Activated CD8-positive, alpha-beta memory T cell treated with anti-CD3 and anti-CD28 coated beads for 48 hours (primary cell): ENCODE measurements at places on chromosomes 4 and X.

DNA sequence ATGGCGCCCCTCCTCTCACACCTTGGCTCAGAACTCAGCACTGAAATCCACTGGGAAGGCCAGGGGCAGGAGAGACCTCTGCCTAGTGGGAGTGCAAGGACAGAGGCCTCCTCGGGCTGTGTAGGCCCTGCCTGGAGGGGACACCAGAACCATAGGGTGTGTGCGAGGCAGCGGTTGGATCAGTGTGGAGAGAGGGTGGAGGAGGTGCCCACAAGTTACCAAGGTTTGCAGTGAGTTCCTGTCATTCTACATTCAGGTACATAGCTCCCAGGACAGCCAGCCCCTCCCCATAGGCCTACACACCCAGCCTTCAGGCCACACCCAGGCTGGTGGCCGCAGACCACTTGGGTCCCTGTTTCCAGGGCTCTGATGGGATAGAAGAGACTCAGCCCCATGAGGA lies 19.2 kb upstream of the SPON2 start:
- no peak for DNase-seq

DNA sequence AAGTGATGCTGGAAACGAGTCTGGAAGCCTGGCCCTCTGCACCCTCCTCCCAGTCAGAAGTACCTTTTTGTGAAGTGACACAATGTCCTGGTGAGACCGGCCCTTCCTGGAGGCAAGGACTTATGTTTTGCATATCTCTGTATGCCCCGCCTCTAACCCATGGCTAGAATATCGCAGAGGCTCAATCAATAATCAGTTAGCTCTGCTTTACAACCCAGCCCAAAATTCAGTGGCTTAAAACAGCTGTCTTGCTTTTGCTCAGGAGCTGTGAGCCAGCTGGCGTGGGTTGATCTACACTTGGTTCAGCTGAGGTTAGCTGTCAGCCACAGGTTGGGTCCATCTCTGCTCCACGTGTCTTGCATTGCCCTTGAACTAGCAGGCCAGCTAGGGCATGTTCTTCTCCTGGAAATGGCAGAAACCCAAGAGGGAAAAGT lies 98.8 kb upstream of the METTL14 start:
- no peak for DNase-seq

DNA sequence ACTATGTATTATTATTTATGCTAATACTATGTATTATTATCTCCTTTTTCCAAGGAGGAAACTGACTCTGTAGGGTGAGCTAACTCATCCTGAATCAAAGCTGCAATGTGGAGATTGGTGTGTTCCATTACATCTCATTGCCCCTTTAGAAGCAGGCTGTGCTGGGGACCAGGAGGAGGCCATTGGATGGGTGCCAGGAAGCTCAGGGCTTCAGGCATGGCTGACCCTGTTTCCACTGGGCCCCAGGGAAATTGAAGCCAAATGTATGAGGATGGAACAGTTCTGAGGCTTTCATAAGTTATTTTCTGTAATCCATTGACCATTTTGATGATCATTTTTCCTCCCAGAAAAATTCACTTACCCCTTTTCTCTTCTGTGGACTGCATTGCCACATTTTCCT lies 418.8 kb upstream of the ZFP42 start:
- DNase-seq: no peak

DNA sequence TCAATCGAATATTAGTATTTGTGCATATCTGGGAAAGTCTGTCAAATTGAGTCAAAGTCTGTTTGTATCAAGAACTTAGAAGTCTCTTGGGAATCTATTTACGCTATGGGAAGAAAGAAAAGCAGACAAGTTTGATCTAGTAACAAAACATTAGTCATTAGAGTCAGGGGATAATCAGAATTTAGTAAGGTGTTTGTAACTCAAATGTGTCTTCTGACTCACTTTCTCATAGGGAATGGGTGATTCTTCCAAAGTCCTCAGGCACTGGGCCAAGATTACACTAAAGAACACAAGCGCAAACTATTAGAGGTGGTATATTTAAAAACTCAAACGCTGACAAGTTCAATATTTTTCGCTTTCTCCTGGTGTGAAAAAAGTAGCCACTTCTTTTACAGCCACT lies 926.5 kb downstream of the PDHA2 start:
- DNase-seq: no peak

- no peak for DNase-seq
Measured at GRCh38 chrX:147072747-147073146, 258.2 kb upstream of the CXorf51A start.

DNA sequence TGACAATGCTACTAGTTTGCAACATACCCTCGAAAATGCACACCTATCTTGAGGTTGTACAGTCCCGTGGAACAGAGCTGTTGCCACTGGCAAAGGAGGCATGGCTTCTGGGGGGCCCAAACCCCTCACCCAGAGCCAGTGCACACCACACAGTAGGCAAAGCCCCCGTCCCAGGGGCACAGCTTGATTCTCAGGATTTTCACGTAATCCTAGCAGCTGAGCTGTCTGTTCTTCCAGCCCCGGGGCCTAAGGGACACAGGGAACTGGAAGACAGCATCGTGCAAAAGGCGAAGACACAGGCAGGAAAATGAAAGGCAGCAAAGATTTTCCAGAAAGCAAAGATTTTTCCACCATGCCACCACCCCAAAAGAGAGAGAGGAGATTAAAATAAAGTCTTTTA lies 77.2 kb downstream of the JAKMIP1 start:
- no peak for DNase-seq

DNA sequence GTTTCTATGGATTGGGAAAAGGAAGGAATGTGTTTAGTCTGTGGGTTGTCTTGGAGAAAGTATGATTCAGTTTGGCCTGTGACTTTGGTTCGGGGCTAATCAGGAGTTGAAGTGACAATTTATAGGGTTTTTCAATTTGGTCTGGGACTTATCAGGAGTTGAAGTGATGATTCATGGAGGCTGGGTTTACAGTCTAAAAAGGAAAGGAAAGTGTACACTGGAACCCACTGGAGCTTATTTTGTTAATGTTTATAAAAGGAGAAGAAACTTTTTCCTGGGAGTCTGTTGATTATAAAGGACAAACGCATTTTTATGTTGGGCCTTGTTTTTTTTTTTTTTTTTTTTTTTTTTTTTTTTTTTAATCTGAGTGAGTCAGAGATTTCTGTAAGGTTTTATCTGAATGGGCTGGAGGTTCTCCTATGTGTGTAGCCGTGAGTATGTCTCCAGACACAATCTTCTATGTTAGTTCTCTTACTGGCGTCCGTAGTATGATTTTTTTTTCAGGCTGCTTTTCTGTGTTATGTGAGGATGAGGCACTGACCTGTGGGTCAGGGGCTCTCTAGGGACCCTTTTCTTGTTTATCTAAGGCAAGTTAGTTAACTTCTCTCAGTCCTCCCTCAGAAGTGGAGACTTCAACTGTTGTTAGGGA lies 33.0 kb upstream of the RAB9B start:
- no peak for DNase-seq

GRCh38 chr4:183599284-183599683 lies 59.7 kb downstream of the RWDD4 start:
- DNase-seq: no peak

GRCh38 chr4:39495446-39496213 lies 31.6 kb downstream of the UGDH start:
- DNase-seq: no peak

- no peak for DNase-seq
Measured at GRCh38 chr4:163810755-163811154, 316.3 kb downstream of the TMA16 start.

DNA sequence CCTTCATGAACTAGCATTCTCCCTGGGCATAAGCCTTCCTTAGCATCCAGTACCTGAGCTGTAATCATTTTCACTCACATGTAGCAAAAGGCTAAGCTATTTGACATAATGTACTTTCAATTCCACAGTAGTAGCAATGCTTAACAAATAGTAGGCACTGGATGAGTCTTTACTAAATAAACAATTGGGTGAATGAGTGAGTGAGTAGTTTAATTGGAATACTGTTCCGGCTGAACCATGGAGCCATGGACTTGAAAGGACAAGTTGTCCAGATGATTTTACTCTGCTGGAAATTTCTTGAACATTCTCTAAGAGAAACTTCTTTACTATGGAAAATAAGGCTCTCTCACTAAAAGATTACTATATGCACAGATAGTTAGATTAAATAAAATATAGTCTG lies 159.3 kb downstream of the FAM47B start:
- no peak for DNase-seq

DNA sequence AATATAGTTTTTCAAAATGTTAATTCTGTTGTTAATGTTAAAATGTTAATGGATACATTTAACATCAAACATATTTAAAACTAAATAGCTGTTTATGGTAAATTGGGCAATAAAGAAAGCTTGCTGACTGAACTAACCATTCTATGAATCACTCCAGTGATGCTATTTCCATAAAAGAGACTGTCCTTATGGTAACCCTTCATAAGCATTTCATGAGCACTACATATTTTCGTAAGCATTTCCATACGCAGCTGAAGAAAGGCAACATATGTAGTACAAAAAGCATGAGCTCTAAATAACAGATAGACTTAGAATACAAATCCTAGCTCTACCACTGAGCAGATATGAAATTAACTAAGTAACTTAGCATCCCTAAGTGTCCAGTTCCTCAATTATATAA lies 188.9 kb downstream of the COL25A1 start:
- DNase-seq: no peak

- DNase-seq: no peak
Measured at GRCh38 chr4:10740251-10740650, 55.7 kb upstream of the CLNK start.

DNA sequence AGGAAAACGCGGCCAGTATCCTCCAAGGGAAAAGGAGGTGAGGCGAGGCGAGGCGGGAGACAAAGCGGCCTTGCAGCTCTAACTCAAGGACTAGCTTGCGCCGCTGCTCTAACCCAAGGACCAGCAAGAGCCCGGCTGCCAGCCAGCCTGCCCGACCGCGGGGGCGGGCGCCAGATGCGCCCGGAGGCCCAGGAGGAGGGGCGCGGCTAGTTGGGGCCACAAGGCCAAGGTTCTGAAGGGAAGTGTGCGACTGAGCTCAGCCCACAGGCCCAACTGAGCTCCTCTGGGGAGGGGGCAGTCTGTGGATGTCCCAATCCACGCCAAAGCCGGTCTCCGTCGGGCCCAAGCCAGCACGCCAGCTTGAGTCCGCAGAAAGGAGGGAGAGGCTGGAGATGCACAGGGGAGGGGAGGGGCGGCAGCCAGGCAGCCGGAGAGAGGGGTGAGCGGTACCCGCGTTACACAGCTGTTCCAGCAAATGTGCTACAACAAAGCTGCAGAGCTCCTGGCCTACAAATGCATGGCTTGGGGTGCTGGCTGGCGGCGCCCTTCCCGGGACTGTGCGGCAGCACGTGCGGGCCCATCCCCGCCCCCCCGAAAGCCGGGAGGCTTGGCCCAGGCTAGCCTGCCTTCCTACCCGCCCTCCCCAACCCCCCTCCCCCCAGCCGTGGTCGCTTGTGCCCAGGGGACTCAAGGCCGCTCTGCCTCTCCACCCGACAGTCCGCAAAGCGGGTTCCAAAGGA lies 637 bp downstream of the AMER1 start:
- no peak for DNase-seq

DNA sequence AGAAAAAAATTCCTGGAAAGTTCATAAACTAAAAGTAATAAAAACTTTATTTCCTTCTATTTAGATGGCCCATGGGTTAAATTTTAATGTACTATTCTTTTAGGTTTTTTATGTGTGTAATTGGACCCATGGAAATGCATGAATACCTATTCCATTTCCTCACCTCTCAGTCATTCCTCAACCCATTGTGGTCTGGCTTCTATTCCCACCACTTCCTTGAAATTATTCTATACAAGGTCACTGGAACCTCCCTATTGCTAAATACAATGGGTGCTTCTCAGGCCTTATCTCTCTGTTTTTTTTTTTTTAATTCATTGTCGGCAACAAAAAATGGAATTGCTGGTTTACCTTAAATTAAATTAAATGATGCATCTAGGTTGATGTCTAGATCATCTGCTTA lies 17.2 kb downstream of the SLC39A8 start:
- no peak for DNase-seq

DNA sequence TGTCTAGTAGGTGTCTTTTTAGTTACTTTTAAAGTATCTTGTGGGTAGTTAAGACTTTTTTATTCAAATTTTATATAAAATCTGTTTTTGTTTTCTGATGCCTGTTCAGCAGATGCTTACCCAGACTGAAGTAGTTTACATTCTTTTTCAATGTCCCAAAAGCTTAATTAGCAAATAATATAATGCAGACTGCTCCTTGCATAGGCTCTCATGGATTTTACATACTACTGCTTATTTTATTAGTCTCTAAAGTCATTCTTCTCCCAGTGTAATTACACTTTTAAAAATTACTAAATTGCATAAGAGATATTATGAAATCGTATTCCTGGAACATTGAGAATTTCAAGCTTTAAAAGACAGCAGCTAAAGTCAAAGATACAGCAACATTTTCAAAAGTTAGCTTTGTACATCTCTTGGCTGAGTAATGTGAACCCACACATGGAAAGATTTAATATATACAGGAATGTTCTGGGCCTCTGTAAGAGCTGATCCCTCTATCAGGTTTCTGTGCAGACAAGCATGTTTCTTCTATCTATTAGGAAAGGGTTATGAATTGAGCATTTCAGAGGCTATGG lies 148.4 kb upstream of the SPRY1 start:
- no peak for DNase-seq

GRCh38 chr4:162510115-162510514 lies 346.3 kb upstream of the FSTL5 start:
- no peak for DNase-seq

- no peak for DNase-seq
Measured at GRCh38 chr4:10416441-10416840, 40.8 kb downstream of the ZNF518B start.

- DNase-seq: no peak
Measured at GRCh38 chr4:68907245-68907644, 44.4 kb downstream of the UGT2A3 start.

GRCh38 chr4:119130365-119131065 lies 5.1 kb upstream of the MYOZ2 start:
- DNase-seq: no peak

DNA sequence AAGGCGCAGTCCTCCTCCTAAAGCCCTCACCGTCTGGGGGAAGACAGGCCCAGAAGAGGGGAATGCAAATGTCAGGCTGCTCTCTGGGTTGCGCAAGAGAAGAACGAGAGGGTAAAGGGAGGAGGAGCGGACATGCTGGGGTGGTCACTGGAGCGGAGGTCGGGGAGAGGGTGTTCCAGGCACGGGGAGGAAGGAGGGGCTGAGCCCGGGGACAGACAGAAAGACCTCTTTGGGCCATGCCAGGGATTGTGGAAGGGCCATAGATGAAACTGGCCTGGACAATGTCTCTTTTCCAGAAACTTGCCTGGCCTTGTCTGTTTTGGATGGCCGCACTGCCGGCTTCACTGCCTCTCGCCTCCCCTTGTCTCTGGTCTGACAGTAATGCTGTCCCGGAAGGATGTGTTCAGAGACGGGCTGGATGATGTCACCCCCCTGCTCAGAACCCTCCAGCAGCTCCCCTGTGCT lies 121.0 kb downstream of the SORCS2 start:
- DNase-seq: no peak
